Trophoblast cell (in vitro differentiated cells and primary cell): ENCODE measurements at places on chromosomes 4 and X.

GRCh38 chr4:25423548-25423947 is 46.5 kb downstream of the ANAPC4 start:
- DNase-seq, result no peak

DNA sequence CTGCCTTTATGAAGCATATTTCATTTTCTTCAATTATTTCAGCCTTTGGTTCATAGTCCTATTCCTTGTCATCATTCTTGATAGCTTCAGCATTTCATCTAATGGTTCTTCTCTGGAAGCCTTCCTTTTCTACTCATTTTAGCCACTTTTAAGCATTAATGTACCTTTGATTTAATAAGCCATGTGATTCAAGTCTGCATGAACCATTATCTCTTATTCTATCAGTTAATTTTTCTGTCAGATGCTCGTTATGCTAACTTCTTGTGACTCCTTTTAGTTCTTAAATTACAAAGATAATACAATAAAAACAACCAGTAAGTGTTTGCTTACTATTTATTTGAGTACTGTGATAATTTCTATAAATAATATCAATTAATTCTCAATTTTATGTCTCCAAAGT is 210.1 kb upstream of the MAB21L2 start:
- DNase-seq, result no peak

DNA sequence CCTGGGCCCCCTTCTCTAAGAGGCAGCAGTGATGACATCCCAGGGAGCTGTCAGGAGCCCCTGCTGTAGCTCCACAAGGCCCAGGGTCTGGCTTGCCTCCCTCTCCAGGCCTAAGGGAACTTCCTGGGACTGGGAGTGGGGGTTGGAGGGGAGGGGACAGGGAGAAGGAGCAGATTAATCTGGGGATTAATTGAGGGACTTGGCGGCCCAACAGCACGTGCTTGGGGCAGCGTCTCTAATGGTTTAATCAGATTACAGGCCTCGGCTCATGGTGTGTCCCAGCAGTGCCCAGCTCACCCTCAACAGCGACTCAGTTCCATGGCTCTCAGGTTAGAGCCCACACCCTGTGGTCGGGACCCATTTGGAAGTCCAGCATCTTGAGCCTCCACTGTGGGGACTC is 47.9 kb downstream of the EFNB1 start:
- DNase-seq, result no peak

DNA sequence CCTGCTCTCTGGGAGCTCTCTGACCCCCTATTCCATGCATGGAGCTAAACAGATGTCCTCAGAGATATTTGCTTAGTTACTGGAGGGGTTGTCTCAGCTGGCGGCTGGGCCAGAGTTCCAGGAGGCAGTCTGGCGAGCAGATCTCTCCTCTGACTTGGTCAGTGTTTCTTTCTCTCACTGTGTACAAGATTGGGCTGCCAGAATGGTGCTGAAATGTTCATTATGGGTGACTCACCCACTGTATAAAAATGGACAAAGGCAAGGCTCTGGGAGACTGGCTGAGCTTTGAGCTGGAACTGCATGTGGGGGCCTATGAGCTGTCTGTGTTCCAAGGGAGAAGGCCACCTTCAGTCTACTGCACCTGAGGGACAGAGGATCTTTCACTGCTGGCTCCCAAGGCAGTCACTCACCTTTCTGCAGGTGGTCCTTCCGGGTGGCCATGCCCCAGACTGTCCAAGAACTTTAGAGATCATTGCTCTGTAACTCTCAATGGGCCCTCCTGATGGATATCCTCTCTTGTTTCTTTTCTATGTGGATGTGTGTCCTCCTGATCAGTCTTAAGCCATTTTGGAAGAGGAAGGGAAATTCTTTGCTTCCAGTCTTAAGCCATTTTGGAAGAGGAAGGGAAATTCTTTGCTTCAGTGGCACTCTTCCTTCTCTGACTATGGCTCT is 88.2 kb downstream of the CFAP299 start:
- no peak for DNase-seq
